CD4-positive, alpha-beta T cell treated with Interleukin-4 for 4 hours (primary cell): ENCODE measurements at places on chromosomes 13 and 19.

- no peak for DNase-seq
These were observed 13.6 kb downstream of the POLR1D start for GRCh38 chr13:27635266-27635665.

DNA sequence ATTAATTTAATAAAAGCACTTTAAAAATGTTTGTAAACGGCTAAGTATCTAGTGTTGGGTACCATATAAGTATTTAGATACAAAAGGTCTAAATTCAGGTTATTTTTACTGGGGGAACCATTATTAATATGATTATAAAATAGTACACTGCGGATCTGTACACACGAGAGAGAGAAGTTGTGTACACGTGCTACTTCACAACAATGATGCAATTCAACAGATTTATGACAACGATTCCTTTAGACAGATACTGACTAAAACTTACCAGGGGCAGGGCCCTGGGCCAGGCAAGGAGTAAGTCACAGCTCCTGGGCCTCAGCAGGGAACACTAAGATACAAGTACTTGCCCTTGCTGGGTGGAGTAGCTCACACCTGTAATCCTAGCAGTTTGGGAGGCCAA is 29.1 kb upstream of the TPTE2 start:
- no peak for DNase-seq

DNA sequence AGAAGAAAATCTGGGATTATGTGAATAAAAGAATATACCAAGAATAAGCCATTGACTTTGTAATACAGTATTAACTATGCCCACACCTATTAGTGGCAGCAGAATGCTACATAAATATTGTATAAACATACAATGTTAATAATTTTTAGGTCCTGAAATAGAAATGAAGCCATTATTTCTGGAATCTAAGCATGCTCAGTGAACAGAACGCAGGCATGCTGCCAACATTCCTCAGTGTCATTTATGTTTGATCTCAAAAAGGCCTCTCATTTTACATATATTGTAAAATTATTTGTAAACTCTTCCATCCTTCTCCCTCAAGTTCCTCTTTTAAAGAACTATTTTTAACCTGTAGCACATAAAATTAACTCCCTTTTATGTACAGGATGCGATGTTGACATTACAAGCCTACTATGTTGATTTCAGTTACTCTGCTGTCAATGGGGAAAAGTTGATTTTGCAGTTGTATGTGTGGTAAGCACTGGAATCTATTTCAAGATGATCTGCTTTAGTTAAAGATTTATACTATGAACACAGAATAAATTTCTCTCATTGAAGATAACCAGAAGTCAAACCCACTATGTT is 118.8 kb downstream of the VWA8 start:
- no peak for DNase-seq

GRCh38 chr13:25281935-25282332 is 5.4 kb downstream of the MTMR6 start:
- DNase-seq: no peak

DNA sequence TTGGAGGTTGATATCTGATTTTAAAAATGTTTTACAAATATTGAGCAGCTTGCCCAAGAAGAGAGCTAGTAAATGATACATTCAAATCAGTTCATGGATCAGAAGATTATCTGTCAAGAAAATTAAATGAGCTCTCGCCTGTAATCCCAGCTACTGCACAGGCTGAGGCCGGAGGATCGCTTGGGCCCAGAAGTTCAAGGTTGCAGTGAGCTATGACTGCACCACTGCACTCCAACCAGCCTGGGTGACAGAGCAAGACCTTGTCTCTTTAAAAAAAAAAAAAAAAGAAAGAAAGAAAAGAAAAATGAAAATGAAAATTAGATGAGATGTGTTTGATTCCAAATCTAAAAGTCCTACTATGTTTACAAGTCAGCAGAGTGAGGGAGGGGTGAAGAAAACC is 2.4 kb downstream of the SPART start:
- no peak for DNase-seq

- DNase-seq: no peak
These were observed 12.5 kb downstream of the PROSER1 start for GRCh38 chr13:39025433-39025839.

GRCh38 chr13:51771418-51772104 is 32.4 kb downstream of the DHRS12 start:
- no peak for DNase-seq

- no peak for DNase-seq
These were observed 6.4 kb upstream of the IPO5 start for GRCh38 chr13:97946951-97947588.

- DNase-seq: no peak
These were observed 4.0 kb downstream of the P2RY11 start for GRCh38 chr19:10115392-10116084.

DNA sequence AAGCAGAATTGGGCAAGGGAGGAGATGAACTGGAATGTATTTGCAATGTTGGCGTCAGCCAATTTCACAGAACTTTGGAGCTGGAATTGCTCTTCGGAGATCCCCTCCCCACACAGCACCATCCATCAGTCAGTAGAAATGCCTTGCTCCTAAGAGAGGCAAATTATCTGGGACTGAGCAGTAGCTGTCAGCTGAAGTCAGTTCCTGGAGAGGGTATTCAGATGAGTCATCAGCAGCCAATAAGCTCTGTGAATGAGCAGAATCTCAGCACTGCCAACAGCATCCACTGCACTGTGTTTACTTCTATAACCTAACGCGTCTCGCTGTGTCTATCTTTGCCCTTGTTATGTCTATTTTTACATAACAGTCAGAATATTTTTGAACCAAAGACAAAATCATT is 213.7 kb downstream of the SLITRK5 start:
- no peak for DNase-seq
